ENCODE measurements at places on chromosomes 3 and 15.

GRCh38 chr3:47475029-47475569 lies 642 bp downstream of the SCAP start:
- no peak for DNase-seq

- no peak for DNase-seq
Measured at GRCh38 chr3:43289401-43289800, 3.1 kb downstream of the SNRK start.

DNA sequence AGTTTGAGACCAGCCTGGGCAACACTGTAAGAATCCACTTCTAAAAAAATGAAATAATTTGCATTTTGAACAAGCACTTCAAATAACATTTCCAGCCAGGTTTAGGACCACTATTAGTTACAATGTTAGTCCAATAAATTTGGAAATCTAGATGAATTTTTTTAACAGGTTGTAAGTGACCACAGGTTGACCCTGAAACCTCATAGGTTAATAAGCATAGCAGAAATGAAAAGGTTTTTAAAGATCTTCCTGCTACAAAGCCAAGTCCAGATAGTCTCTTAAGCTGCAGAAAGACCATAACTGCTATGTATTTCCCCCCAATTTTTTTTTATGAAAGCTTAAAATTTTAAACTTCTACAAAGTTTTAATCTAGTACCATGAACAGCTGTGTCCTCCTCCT lies 1.5 kb upstream of the NIT2 start:
- DNase-seq, result no peak

GRCh38 chr3:112123548-112123947 lies 9.5 kb downstream of the GCSAM start:
- DNase-seq, result no peak

- DNase-seq, result no peak
Measured at GRCh38 chr3:83941990-83942745, 1016.6 kb upstream of the CADM2 start.

- no peak for DNase-seq
Measured at GRCh38 chr3:72229952-72230351, 445.0 kb upstream of the PROK2 start.

GRCh38 chr3:187292631-187293515 lies 1.3 kb upstream of the MASP1 start:
- no peak for DNase-seq

GRCh38 chr3:108493862-108494261 lies 16.5 kb downstream of the MYH15 start:
- no peak for DNase-seq

DNA sequence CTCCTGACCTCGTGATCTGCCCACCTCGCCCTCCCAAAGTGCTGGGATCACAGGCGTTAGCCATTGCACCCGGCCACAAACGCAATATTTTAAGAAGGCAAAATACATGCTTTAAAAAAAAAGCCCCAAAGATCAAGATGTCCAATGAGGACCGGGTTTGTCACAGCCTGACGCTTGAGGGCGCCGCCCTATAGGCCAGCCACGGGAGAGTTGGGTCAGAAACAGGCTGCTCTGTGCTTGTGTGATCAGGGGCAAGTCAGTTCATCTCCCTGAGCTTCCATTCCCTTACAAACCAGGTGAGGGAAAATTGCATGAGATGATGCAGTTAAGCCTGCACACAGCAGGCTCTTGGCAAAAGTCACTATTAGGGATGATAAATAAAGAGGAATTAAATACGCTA lies 23.9 kb downstream of the FAM174B start:
- no peak for DNase-seq

- no peak for DNase-seq
Measured at GRCh38 chr3:179324270-179324754, 1.5 kb downstream of the ZNF639 start.

DNA sequence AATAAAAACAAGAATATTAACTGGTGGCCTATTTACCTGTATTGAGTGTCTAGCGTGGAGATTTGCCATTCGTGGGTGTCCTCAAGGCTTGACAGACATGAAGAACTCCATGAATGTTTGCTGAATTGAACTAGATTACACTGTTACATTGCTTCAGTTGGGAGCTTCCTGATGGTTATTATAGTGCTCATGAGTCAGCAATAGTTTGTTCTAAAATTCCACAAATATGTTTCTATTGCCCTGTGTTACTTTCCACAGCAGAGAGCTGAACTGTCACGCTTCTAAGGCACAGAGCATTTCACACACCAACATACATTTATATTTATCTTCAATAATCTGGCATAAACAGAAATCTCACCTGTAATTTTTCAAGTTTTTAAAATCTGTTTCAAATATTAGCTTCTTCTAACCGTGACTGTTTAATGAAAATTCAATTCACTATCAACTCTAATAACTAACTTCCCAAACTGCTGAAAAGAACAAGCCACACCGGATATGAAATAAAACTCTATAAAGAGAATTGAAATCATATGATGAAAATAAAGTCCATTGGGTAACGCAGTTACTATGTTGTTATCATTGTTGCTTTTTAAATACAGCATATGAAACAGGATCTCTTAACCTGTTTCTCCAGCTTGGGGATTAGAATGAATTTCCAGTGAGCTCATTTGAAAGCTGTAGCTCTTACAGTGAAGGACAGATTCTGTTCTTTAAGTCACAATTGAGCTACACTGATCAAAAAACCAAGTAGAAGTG lies 61.2 kb upstream of the MCF2L2 start:
- DNase-seq, result no peak

- no peak for DNase-seq
Measured at GRCh38 chr3:156675830-156676767, 1.7 kb downstream of the TIPARP start.

- DNase-seq, result no peak
Measured at GRCh38 chr15:42286445-42287029, 13.3 kb upstream of the TMEM87A start.

DNA sequence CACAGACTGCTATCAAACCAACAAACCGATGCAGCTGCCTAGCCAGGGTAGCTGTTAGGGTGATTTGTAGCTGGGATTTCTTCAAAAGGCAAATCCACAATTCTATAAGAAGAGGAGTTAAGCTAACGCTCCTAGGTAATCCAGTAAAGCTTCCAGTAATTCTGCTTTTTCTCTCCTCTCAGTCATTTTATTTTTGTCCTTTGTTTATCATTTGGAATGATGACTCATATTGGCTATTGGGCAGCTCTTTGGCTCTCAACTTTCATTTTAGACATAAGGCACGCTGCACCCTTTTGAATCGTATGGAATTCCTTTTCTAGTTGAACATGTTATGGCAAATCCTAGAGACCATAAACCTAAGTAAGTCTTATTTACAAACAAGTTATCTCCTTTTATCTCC lies 53.2 kb upstream of the PPARG start:
- no peak for DNase-seq

DNA sequence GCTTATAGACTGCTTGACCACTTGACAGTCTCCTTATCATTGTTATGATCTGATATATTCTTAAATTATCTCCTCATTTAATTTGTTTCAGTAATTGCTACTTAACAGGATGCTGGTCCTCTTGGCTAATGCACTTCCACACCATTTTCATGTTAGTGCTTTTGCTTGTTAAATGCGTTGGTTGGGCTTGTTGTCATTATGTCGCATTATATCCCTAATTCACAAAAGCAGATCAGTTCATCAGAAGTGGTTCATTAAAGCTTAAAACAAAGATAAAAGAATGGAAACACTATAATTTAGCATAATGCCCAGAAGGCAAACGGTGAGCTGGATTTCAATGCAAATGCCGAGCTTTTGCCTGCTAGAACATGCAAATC lies 17.1 kb upstream of the EHHADH start:
- no peak for DNase-seq

- no peak for DNase-seq
Measured at GRCh38 chr3:149442851-149443544, 31.5 kb upstream of the TM4SF4 start.

- no peak for DNase-seq
Measured at GRCh38 chr3:149277331-149277813, 55.7 kb upstream of the CP start.

DNA sequence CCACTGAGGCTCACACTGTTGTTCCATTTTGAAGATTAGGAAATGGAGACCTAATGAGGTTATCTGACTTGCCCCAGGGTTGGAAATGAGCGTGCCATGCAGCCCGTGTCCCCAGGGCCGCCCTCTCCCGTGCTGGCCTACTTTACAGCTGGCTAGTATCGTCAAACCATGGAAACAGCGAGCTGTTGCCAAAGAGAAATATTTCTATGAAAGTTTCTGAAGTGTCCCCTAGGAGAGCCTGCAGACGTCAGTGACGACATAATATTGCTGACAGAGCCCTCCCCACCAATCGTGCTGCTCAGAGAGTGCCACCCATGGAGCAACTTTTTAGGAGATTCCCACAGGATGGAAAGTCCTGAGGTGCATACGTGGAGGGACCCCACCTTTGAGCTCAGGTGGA lies 11.2 kb upstream of the FAM174B start:
- DNase-seq, result no peak

DNA sequence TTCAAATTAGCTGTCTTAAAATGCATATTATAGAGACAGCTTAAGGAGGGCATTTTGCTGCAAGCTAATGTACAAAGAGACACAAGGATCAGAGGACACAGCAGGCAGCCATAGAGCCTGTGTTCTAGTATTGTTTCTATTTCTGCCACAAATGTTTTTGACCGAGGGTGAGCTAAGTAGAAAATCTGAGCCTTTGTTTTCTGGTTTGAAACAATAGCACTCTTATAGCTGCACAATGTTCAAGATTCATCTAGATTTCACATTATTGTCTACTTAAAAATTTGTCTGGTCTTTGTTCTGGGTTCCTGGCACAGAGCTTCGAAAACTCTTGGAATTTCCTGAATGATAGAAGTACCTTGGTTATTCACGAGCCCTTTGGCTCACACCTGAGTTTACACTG lies 40.0 kb upstream of the TUSC7 start:
- no peak for DNase-seq

DNA sequence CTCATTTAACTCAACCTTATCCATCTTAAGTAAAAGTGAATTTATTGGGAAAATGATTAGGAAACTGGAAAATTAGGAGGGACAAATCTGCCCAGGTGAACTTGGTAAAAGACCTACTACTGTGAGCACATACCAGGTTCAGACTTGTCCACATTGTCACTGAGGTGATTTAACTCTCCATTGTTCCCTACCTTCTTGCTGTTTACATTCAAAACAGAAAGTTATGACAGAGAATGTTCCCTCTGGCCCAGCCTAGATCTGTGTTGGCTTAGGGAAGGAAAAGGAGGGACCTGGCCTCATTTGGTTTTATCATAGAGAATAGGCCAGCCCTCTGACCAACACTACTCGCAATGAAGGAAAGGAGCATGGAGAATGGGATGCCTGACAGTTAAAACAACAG lies 117.6 kb downstream of the SATB1 start:
- DNase-seq, result no peak

DNA sequence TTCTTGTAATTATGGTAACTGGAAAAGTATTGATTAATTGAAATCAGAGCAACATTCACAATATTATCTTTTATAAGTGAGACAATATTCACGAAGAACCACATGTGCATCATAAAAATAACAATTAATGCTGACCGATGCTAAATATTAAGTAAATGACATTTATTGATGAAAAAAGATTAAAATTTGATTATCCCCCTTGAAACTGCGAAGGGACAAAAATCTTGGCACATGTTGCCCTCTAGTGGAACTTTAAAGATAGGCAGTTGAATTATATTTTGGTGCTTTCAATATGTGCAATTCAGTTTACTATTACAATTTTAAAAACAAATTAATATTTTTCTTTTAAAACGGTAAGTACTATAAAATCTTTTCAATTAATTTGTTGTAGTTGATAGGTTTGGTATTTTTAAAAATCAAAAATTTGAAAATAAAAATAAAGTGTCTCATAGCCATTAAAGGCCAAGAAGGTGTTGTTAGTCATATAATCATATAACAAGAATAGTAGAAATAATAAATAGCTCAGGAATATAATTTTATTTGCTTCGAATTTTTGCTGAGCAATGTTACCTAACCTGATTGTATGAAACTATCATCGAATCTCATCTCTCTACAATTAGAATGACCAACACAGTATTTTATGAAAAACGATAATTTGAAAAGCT lies 270.2 kb downstream of the ROBO1 start:
- no peak for DNase-seq

DNA sequence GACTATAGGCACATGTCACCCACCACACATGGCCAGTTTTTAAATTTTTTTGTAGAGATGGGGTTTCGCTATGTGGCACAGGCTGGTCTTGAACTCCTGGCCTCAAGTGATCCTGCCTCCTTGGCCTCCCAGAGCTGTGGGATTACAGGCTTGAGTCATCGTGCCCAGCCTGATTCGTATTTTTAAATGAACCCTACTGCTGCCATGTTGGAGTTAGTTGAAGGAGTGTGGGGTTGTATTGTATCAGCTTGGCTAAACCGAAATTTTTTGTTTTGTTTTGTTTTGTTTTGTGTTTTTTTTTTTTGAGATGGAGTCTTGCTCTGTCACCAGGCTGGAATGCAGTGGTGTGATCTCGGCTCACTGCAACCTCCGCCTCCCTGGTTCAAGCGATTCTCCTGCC lies 11.8 kb upstream of the ZNF770 start:
- DNase-seq, result no peak

DNA sequence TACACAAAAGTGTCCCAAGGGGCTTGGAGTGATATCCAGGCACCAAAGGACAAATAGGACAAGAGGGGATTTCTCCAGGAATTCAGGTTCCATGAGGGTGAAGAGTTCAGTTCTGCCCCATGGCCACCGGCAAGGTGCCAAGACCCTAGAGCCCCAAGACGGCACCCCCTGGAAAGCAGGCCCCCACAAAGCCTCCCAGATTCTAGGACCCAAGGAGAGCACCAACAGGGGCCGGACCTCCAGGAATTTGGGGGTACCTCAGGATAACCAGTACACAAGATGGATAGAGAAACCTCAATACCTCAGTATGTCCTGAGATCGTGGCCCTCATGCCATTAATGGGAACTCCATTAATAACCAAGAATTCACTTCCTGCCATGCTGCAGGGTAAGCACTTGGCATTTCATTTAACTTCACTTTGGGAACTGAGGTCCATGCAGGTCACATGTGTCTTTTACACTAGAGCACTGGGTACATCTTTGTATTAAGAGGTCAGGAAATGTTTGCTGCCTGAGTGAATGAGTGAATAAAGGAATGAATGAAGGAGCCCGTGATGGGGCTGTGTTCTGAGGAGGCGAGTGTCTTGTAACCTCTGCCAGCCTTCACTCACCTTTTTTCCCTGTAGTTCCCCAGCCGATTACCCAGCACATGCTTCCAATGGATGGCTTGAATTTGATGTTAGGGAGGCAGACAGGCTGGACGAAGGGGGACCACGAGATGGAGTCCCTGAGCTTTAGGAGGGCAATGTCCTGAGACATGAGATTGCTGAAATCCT lies 15.5 kb upstream of the PRSS50 start:
- DNase-seq, result no peak

All from cerebellar nuclear complex (tissue), 1 donor.